ENCODE measurements at places on chromosomes 12 and 14.

GRCh38 chr12:131959116-131959515, 9.4 kb downstream of the EP400 start:
- DNase-seq, result no peak

DNA sequence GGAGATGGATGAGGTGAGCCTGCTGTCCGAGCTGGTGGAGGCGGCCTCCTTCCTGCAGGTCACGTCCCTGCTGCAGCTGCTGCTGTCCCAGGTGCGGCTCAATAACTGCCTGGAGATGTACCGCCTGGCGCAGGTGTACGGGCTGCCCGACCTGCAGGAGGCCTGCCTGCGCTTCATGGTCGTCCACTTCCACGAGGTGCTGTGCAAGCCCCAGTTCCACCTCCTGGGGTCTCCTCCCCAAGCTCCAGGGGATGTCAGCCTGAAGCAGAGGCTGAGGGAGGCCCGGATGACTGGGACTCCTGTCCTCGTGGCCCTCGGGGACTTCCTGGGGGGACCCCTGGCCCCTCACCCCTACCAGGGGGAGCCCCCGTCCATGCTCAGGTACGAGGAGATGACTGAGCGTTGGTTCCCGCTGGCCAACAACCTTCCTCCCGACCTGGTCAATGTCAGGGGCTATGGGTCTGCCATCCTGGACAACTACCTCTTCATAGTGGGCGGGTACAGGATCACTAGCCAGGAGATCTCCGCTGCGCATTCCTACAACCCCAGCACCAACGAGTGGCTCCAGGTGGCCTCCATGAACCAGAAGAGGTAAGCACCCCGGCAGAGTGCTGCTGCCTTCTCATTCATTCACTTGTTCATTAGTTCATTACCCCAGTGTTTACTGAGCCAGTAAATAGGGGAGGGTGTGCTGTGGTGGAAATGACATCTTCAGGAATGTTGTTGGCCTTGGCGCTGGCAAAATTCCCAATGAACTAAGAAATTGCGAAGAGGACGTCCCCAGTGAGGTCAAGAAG, 774 bp upstream of the MANSC4 start:
- no peak for DNase-seq

- no peak for DNase-seq
Observed at GRCh38 chr14:54085841-54086240, 129.2 kb upstream of the BMP4 start.

DNA sequence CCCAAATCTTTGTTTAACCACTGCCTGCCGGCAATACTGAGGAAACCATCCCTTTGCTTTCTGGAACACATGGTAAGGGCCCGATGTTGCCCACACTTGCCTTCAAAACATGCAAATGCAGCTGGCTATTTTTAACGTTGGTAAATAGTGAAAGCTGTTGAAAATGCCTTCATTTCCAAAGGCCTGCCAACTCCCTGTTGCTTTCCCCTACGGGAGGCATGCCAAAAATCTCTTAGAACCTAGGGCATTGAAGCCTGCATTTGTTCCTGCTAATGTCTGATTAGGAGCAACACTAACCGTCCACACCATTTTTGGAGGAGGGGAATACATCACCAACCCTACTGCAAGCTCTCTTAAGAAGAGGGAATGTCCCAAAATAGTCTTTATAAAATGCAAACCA, 152.6 kb upstream of the NOS1 start:
- DNase-seq, result no peak

- DNase-seq, result no peak
Observed at GRCh38 chr12:54301428-54302048, 723 bp upstream of the NFE2 start.

DNA sequence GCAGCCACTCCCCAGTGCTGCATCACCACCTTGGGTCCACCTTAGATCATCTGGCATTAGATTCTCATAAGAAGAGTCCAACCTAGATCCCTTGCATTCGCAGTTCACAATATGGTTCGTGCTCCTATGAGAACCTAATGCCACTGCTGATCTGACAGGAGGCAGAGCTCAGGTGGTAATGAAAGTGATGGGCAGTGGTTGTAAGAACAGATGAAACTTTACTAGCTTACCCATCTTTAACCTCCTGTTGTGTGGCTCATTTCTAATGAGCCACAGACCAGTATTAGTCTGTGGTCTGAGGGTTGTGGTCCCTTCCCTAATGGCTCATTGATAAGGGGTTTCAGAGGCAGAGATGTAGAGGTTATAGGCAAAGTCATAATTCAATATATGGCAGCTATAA, 615.9 kb upstream of the MIS18BP1 start:
- no peak for DNase-seq

DNA sequence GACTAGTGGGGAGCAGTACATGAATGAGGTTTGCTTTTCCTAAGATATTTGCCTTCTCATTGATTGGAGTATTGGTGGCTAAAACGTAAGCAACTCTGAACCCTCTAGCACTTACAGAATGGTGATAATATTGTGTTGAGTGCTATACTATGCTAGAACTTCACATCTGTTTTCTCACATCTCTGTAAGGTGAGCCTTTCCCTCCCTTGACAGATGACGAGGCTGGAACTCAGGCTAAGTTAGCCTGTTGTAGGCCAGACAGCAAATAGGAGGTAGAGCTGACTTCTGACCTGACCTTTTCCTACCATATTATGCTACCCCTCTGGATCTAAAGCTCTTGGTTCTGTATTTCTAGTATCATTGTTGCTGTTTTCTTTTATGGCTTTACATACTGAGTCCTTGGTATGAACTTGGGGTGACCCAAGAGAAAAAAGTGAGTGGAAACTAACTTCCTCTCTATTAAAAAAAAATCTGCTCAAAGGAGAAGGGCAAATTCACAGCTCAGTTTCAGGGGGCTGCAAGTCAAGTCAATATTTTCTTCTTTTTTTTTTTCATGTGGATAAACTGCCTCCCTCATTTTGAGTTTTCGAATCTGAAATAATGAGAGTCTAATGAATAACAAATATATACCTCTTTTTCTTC, 85.9 kb downstream of the CRADD start:
- no peak for DNase-seq

- no peak for DNase-seq
Observed at GRCh38 chr12:24496755-24497154, 452.1 kb downstream of the BCAT1 start.

GRCh38 chr12:39393890-39394289, 49.0 kb downstream of the KIF21A start:
- DNase-seq, result no peak

DNA sequence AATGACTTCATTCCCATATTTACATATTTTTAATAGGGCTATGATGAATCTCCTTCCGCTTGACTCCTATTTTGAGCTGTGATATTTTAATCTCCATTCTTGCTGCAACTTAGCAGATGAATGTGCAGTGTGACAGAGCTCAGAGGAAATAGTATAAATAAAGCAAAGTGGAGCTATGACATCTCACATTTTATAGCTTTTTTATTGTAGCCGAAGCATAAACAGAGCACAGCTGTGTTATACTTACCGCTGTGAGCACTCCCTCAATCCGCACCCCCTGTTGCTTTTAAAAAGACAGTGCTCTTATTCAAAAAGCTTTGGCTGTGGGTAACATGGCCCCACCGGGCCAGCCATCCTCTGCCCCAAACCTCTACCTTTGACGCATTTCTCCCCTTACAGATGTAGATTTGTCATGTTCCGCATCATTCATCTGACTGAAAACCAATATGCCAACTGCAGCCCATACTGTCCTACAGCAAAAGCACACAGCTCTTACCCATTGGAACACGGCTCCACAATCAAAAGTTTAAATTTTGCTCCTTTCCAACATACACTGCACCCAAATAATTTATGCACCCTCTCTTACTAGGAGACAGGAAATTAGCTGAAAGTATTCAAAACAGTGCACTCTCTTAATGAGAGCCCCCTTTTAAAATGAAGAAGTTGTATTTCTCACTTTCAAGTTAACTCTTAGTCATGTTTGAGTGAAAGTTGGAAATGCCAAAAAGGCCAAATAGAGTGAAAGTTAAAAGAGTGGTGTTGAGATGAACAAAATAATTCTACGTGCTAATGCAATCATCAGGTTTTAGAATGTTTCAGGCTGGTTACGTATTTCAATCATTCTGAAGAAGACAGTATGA, 429.3 kb upstream of the SOX5 start:
- no peak for DNase-seq

DNA sequence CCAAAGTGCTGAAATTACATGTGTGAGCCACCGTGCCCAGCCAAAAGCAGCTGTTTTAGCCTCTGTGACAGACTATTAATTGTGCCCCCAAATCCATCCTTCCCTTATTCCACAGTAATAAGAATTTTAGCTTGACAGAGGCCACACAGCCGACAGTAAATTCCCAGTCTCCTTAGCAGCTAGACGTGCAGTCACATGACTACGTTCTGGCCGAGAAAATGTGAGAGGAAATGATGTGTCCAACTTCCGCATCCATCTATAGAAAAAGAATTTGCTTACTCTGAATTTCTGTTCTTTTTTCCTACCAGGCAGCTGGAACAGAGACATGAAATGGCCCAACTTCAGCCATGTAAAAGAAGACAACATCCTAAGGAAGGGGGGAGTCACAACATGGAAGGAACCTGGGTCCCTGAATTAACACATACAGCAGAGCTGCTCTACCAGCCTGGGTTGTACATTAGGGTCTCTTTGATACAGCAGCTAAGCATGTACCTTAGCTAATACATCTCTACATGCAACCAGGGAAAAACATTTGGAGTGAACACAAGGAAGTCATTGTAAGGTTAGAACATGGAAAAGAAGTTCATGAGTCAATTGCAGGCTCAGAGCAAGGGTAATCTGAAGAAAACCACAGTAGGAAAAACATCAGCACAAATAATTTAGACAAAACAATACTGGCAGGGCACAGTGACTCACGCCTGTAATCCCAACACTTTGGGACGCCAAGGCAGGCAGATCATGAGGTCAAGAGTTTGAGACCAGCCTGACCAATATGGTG, 35.5 kb downstream of the CIT start:
- no peak for DNase-seq

DNA sequence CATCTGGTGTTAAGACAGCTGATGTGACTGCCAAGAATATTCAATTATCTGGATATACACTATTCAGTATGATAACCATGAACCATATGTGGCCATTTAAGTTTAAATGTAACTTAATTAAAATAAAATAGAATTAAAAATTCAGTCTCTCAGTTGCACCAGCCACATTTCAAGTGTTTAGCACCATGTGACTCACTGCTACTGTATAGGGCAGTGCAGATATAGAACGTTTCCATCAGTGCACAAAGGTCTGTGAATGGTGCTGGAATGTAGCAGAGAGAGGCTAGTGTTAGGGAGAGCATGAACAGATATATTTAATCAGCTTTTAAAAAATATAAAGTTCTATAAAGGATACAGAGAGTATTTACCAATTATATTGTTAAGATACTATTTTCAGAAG, 28.7 kb downstream of the ARID4A start:
- DNase-seq, result no peak

- no peak for DNase-seq
Observed at GRCh38 chr12:129193263-129193871, 340.1 kb downstream of the GLT1D1 start.

GRCh38 chr14:40229676-40230075, 797.4 kb upstream of the FBXO33 start:
- DNase-seq, result no peak

DNA sequence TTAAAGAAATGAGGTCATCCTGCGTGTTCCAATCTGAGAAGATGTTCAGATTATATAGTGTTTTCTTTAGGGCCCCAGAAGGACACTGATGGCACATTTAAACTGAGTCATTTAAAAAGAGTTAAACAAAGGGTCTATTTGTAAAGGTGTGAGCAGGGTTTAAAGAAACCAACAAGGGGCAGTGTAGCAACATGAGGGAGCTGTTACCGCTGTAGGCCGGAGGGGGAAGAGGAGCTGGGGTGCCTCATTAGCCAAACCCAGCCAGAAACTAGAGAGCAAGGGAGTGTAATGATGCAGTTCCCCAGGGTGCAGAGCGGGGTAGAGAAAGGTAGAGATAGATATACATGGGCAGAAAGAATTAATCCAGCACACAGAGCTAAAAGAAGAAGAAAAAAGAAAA, 160.4 kb downstream of the TBX5 start:
- no peak for DNase-seq

- DNase-seq, result no peak
Observed at GRCh38 chr12:90153827-90154226, 445.2 kb upstream of the ATP2B1 start.
